Esophagus muscularis mucosa (tissue), 4 donors: ENCODE measurements at places on chromosomes 6 and 20. TPM values are rescaled to one million over a fixed set of nuclear protein-coding genes. Genes with fewer than 3 reads are reported as not detected.

GHRH gene
- not detected for total RNA-seq

SEMG1 gene
- total RNA-seq = not detected

LTB gene
- total RNA-seq = 0.57 TPM

PFDN4 gene
- total RNA-seq = 96.8 TPM

ARMC12 gene
- total RNA-seq = 0.83 TPM

RTEL1 gene
- total RNA-seq = 10.1 TPM

VSTM2L gene
- 11.7 TPM for total RNA-seq

PACRG gene
- 1.8 TPM for total RNA-seq

NOTCH4 gene
- total RNA-seq = 19.6 TPM

PRIM2 gene
- total RNA-seq = 7.1 TPM

CAP2 gene
- 38.3 TPM for total RNA-seq

BTN1A1 gene
- total RNA-seq = not detected

MGME1 gene
- total RNA-seq = 6.5 TPM

FAM83C gene
- total RNA-seq = not detected

TMEM30A gene
- total RNA-seq = 88.0 TPM

GABRR2 gene
- total RNA-seq = 0.46 TPM

TRIM15 gene
- 0.42 TPM for total RNA-seq

KHDC1L gene
- total RNA-seq = not detected

PTPRK gene
- 44.8 TPM for total RNA-seq

SULF2 gene
- 78.7 TPM for total RNA-seq

GSTA4 gene
- 17.1 TPM for total RNA-seq

RNF144B gene
- total RNA-seq = 12.8 TPM

TFAP2D gene
- total RNA-seq = not detected

MLIP gene
- 3.5 TPM for total RNA-seq

IL22RA2 gene
- not detected for total RNA-seq

BHLHE23 gene
- not detected for total RNA-seq

EDN1 gene
- total RNA-seq = 5.4 TPM

VWA7 gene
- total RNA-seq = not detected

MAP3K5 gene
- total RNA-seq = 18.7 TPM

KCNK17 gene
- total RNA-seq = not detected

CCDC170 gene
- total RNA-seq = 0.57 TPM

SFT2D1 gene
- total RNA-seq = 34.9 TPM

PDE10A gene
- total RNA-seq = 8.8 TPM

NOX3 gene
- total RNA-seq = not detected

HLA-DQA1 gene
- 0.97 TPM for total RNA-seq

MEP1A gene
- not detected for total RNA-seq

CST5 gene
- total RNA-seq = 4.5 TPM

ULBP1 gene
- not detected for total RNA-seq

PTCRA gene
- not detected for total RNA-seq

SCRT2 gene
- total RNA-seq = not detected

ANGPT4 gene
- total RNA-seq = not detected

CFAP61 gene
- total RNA-seq = not detected

DYNLT2 gene
- 1.5 TPM for total RNA-seq

MRAP2 gene
- not detected for total RNA-seq

CDH4 gene
- total RNA-seq = 0.50 TPM

CALHM6 gene
- 3.0 TPM for total RNA-seq

SMLR1 gene
- not detected for total RNA-seq

ESR1 gene
- total RNA-seq = 0.83 TPM

UNC93A gene
- not detected for total RNA-seq

SNHG17 gene
- total RNA-seq = 19.4 TPM

PRKN gene
- 11.4 TPM for total RNA-seq

NT5E gene
- total RNA-seq = 10.4 TPM

DACT2 gene
- total RNA-seq = 1.4 TPM

SPTLC3 gene
- 3.1 TPM for total RNA-seq

EYA2 gene
- total RNA-seq = 3.1 TPM

HUS1B gene
- total RNA-seq = 0.83 TPM

PRL gene
- total RNA-seq = 0.33 TPM

PREX1 gene
- 37.1 TPM for total RNA-seq

OVOL2 gene
- not detected for total RNA-seq
